ENCODE measurements at places on chromosomes 12 and 14. TPM values are rescaled to one million over a fixed set of nuclear protein-coding genes. Genes with fewer than 3 reads are reported as not detected.

KRT71 gene
- total RNA-seq = not detected

SIX4 gene
- total RNA-seq = 0.69 TPM

RXYLT1 gene
- total RNA-seq = 13.3 TPM

SERPINA5 gene
- total RNA-seq = 0.41 TPM

ITPK1 gene
- total RNA-seq = 96.9 TPM

CPNE6 gene
- total RNA-seq = not detected

POTEG gene
- total RNA-seq = not detected

SLC17A8 gene
- 0.14 TPM for total RNA-seq

NRXN3 gene
- 10.0 TPM for total RNA-seq

ERC1 gene
- total RNA-seq = 54.3 TPM

SPTB gene
- 3.0 TPM for total RNA-seq

CGRRF1 gene
- 22.5 TPM for total RNA-seq

NANOG gene
- not detected for total RNA-seq

HNRNPC gene
- 368 TPM for total RNA-seq

TULP3 gene
- total RNA-seq = 16.3 TPM

NUBPL gene
- 12.1 TPM for total RNA-seq

PDE3A gene
- total RNA-seq = 8.4 TPM

LYZ gene
- total RNA-seq = 1,056 TPM

PROX2 gene
- total RNA-seq = not detected

NTS gene
- 0.32 TPM for total RNA-seq

MMP17 gene
- 4.1 TPM for total RNA-seq

DNAJC22 gene
- total RNA-seq = 0.67 TPM

FAM186B gene
- 0.75 TPM for total RNA-seq

ITPR2 gene
- 50.8 TPM for total RNA-seq

PMCH gene
- not detected for total RNA-seq

MGAT4C gene
- 0.67 TPM for total RNA-seq

GALC gene
- 47.4 TPM for total RNA-seq

COX8C gene
- total RNA-seq = not detected

TCL1A gene
- total RNA-seq = not detected

TPH2 gene
- not detected for total RNA-seq

CYP46A1 gene
- total RNA-seq = 1.3 TPM

ARL1 gene
- total RNA-seq = 78.9 TPM

TMEM121 gene
- total RNA-seq = 1.5 TPM

POTEM gene
- not detected for total RNA-seq
